ENCODE measurements at places on chromosomes 3 and 15.

DNA sequence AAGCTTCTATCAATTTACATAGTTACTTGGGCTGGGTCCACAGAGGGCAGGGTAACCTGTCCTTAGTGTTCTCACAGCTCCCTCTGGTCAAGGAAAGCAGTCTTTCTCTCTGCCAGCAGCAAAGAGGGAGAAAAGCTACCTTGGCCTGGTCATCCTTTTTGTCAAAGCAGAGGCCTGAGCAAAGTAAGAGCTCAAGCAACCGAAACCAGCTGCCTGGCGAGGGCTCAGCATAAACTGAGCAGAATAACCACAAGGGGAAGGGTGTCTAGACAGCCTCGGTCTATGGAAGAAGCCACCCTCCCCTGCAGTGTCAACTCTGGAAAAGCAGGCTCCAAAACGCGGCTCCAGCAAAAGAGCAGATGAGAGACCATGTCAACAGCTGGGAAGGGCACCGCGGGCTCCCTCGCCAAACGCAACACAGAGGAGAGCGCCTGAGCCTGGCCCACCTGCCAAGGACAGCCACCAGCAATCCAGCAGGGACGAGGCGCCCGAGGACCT lies 17.4 kb downstream of the LRIG1 start:
- no peak for DNase-seq

GRCh38 chr3:120767106-120767505 lies 24.6 kb downstream of the GTF2E1 start:
- no peak for DNase-seq

DNA sequence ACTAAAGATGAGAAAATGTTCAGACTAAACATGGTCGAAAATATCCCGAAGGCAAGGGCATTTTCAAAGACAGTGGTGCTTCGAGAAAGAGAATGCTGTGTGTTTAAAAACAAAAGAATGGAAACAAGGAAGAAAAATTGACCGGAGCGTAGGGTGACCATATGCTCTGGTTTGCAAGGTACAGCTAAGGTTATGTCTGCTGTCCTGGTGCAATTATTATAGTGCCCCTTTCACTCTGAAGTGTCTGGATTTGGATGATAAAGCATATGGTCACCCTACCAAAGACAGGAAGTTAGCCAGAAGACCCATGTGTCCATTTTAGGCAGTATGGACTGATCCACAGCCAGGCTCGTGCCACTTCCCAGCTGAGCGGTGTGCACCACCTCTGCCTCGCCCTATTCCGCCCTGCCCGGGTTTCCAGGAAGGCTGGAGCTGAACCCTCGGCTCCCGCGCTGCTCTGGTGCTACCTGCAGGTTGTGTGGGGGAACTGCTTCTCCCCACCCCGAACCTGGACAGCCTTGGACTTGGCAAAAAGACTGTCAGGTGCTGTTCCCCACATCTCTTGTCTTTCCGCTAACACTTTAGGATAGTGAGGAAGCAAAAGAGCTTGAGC lies 25.2 kb downstream of the GOLGA6D start:
- DNase-seq, result peak; percentile 47

- DNase-seq, result no peak
Observed at GRCh38 chr3:42503957-42504333, 1.5 kb downstream of the VIPR1 start.

- no peak for DNase-seq
Observed at GRCh38 chr3:84209474-84209873, 749.3 kb upstream of the CADM2 start.

DNA sequence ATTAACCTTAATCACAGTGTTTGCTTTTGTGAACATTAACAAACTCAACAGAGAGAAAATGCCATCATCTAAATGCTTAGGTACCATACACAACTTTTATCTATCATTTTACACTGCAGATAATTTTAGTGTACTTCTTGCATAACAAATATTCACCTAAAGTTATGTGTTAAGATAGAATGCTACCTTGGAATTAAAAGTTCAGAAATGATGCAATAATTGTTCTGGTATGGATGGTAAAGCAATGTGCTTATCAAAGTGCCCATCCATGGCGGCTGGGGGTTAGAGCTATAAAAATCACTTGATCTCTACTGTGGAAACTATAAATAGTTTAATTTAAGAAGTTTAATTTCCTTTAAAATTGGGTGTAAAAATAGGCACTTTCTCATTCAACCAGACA lies 28.7 kb downstream of the SATB1 start:
- DNase-seq, result no peak

Measured in dermis blood vessel endothelial cell (primary cell).